Activated CD8-positive, alpha-beta T cell treated with anti-CD3 and anti-CD28 coated beads for 36 hours (primary cell): ENCODE measurements at places on chromosomes 2 and 18. TPM values are rescaled to one million over a fixed set of nuclear protein-coding genes. Genes with fewer than 3 reads are reported as not detected.

SNTG2 gene
- 3.2 TPM for total RNA-seq

MAPK4 gene
- not detected for total RNA-seq

ASB18 gene
- not detected for total RNA-seq

IL1RL2 gene
- total RNA-seq = not detected

LRP1B gene
- not detected for total RNA-seq

CCDC68 gene
- total RNA-seq = not detected

TPO gene
- not detected for total RNA-seq

DNA sequence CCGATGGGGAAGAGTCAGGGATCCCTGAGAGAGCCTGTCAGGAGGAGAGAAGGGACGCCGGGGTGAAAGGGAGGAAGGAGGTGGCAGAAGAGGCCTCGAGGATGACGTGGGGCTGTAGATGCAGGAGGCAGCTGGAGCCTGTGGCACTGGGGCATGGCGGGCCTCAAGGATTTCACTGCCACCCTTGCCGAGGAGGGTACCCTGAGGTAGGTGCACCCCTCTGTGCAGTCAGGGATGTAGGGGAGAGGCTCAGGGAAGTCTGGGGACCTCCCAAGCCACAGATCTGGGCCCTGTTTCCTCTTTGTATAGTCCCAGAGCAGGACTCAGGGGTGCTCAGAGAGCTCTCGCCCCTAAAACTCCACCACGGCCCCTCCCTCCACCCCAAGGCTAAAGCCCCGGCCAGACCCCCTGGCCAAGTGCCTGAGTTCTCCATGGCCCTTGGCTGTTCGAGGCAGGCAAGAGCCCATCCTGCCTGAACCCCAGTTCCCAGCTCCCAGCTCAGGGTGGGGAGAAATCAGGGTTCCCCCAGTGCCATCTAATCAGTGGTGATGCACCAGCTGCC, 39.0 kb upstream of the HDAC4 start:
- DNase-seq = no peak
- H3K27ac ChIP-seq = no peak overlapping the region
- no peaks in the 10 kb centered on the region for H3K36me3 ChIP-seq
- peaks cover 19% of the 10 kb centered on the region for H3K4me1 ChIP-seq

DNA sequence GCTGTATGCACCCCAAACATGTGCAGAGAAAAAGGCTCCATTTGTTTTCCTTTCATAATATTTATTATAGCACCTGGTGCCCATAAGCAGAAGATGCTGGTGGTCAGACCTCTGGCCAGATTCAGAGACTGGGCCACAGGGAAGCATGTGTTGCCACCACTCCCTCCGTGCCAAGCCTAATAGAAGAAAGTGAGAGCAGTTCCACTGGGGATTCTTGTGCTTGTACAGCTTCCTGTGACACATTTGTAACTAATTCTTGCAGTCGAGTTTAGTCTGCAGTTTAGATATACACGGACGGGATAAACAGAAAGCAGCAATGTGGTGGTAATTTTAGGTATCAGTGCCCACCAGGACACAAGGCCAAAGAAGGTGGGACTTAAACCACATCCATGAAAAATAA, 135.4 kb upstream of the PIEZO2 start:
- no peaks in the 10 kb centered on the region for H3K27me3 ChIP-seq
- no peaks in the 10 kb centered on the region for H3K36me3 ChIP-seq
- DNase-seq = no peak
- H3K4me1 ChIP-seq = no peaks in the 10 kb centered on the region
- no peak overlapping the region for H3K4me3 ChIP-seq

GRCh38 chr2:24020244-24020643, 10.4 kb downstream of the MFSD2B start:
- H3K4me1 ChIP-seq = no peaks in the 10 kb centered on the region
- H3K4me3 ChIP-seq = no peak overlapping the region
- H3K36me3 ChIP-seq = peaks cover 7% of the 10 kb centered on the region

DNA sequence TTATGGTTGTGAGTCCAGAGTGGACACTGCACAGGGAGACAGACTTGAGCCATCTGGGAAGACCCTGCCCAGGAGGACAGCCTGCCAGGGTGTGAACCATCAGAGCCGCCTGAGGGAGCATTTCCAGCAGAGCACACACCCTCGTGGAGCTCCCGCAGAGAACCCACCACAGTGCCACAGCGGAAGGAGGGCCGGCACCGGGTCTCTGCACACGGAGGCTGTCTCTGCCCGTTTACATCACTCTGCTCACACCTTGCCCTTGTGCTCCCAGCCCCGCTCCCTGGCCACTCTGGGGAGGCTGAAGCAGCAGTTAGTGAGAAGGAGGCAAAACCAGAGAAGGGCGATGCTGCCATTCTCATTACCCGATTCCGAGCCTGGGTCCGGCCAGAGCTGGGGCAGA, 161.9 kb downstream of the KLHL29 start:
- peaks cover 7% of the 10 kb centered on the region for H3K4me1 ChIP-seq
- no peak overlapping the region for H3K4me3 ChIP-seq
- no peaks in the 10 kb centered on the region for H3K36me3 ChIP-seq

DNA sequence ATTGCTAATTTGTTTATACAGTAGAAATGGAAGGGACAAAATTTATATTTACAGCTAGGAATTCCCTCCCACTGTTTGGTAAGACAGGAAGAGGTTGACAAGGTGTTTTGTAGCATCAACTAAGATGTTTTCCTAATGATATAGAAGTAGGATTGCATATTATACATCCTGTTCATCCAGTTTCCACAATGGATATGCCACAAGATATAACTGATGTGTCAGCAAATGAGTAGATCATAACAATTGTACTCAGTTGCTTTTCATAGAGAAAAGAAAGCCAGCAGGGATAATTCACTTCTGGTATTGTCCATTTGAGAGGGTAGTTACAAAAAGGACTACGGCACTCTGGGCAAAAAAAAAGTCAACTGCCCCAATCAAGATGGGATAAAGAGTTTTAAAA, 102.7 kb downstream of the CALCRL start:
- no peak overlapping the region for H3K27ac ChIP-seq
- no peaks in the 10 kb centered on the region for H3K36me3 ChIP-seq
- H3K4me1 ChIP-seq = no peaks in the 10 kb centered on the region
- no peak for DNase-seq
- H3K27me3 ChIP-seq = no peaks in the 10 kb centered on the region

GRCh38 chr2:231132129-231132528, 7.3 kb upstream of the HTR2B start:
- no peaks in the 10 kb centered on the region for H3K27me3 ChIP-seq
- H3K36me3 ChIP-seq = no peaks in the 10 kb centered on the region
- H3K4me3 ChIP-seq = no peak overlapping the region
- no peak overlapping the region for H3K27ac ChIP-seq

- H3K27ac ChIP-seq = no peak overlapping the region
- no peak overlapping the region for H3K4me3 ChIP-seq
- H3K4me1 ChIP-seq = no peaks in the 10 kb centered on the region
- H3K36me3 ChIP-seq = no peaks in the 10 kb centered on the region
- no peaks in the 10 kb centered on the region for H3K27me3 ChIP-seq
These were observed 385.1 kb downstream of the RAD51AP2 start for GRCh38 chr2:17133052-17133671.

DNA sequence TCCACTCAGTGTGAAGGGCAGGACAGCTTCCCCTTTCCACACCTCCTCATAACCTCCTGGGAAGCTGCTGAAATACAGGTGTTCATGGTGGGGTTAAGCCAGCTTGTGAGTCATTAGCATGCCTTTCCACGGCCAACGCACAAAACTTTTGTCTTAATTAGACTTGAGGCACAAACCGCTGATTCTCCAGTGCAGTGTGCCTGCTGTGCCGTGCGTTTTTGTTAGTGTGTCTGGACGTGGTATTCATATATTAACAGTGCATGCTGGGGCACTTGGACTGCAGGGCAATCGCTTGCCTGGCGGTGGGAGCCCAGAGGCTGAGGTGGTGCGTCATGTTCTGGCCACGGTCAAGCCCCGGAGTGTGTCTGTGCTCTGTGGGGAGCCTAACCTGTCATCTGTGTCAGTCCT, 156.2 kb downstream of the SH3RF3 start:
- H3K36me3 ChIP-seq = no peaks in the 10 kb centered on the region
- H3K27ac ChIP-seq = no peak overlapping the region
- H3K4me1 ChIP-seq = no peaks in the 10 kb centered on the region
- DNase-seq = no peak
- no peaks in the 10 kb centered on the region for H3K27me3 ChIP-seq
- H3K4me3 ChIP-seq = no peak overlapping the region

DNA sequence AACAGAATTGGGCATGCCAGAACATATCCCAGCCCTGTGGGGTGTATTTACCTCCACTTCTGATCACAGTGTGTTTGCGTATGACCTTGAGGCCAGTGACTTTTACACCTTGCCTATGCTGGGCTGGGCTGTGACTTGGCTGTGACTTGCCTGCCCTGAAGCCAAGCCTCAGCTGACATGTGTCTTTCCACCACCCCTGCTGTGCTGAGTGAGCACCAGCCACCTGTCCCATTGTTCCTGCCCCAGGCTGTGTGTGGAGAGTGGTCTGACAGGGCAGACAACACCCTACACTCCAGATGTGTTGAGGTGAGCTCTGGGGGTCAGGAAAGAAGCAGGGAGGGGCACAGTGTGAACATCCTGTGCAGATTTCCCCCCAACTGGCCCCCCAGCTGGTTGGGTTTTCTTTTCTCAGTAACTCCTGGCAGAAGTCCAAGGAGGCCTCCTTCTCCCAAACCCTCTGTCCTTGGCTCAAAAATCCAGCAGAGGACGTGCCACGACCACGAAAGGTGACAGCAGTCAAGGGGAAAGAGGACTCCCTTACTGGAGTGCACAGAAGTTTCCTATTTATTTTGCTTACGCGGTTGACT, 5.1 kb upstream of the STEAP3 start:
- H3K27me3 ChIP-seq = peaks cover 20% of the 10 kb centered on the region
- no peaks in the 10 kb centered on the region for H3K36me3 ChIP-seq
- H3K27ac ChIP-seq = no peak overlapping the region
- no peak overlapping the region for H3K4me3 ChIP-seq
- no peak for DNase-seq

GRCh38 chr2:70984576-70985282, 6.3 kb downstream of the ANKRD53 start:
- H3K4me1 ChIP-seq = peaks cover 10% of the 10 kb centered on the region
- no peak overlapping the region for H3K27ac ChIP-seq
- peaks cover 30% of the 10 kb centered on the region for H3K36me3 ChIP-seq
- no peaks in the 10 kb centered on the region for H3K27me3 ChIP-seq
- DNase-seq = peak; percentile 88
- no peak overlapping the region for H3K4me3 ChIP-seq

GRCh38 chr2:6113786-6114185, 421.6 kb downstream of the SOX11 start:
- no peak overlapping the region for H3K27ac ChIP-seq
- no peaks in the 10 kb centered on the region for H3K36me3 ChIP-seq
- H3K4me1 ChIP-seq = no peaks in the 10 kb centered on the region
- H3K27me3 ChIP-seq = no peaks in the 10 kb centered on the region
- no peak overlapping the region for H3K4me3 ChIP-seq
- no peak for DNase-seq

GRCh38 chr2:43191947-43192516, 34.4 kb downstream of the ZFP36L2 start:
- no peak overlapping the region for H3K4me3 ChIP-seq
- peak; percentile 68 for DNase-seq
- no peaks in the 10 kb centered on the region for H3K27me3 ChIP-seq
- H3K36me3 ChIP-seq = no peaks in the 10 kb centered on the region
- peak overlapping the region; percentile 64 for H3K27ac ChIP-seq

DNA sequence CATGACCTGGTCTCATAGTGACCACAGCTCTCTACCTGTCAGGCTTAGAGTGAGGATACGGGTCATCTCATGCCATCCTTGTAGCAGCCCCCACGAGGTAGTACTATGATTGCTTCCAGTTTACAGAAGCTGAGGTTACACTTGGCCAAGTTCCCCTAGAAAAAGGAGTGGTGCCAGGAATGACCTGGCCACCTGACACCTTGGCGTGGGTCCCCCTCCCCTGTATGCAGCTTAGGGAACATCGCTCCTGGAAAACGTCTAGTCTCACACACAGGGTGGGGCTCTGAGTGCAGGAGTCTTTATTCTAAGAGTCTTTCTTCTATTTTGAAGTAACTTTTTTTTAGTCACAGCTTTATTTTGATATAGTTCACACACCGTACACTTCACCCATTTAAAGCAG, 14.8 kb downstream of the NPPC start:
- H3K27me3 ChIP-seq = no peaks in the 10 kb centered on the region
- H3K36me3 ChIP-seq = no peaks in the 10 kb centered on the region
- peaks cover 16% of the 10 kb centered on the region for H3K4me1 ChIP-seq
- no peak overlapping the region for H3K4me3 ChIP-seq
- DNase-seq = no peak
- no peak overlapping the region for H3K27ac ChIP-seq

DNA sequence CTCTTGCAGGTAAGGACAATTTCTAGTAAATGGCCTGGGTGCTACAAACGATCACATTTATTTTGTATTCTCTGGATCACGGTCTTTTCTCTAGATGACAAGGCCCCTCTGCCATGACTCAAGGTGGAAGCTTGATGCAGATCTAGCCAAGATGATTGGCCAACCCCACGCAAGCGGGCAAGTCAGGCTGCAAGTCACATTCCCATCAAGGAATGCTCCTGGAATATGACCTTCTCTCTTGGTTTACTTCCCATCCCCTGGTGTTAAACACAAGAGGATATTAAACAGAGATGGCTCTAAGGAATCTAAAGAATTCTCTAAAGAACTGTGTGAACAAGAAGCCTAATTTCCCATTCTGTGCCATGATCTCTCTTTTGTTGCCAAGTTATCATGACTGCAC, 97.3 kb upstream of the SERPINE2 start:
- H3K36me3 ChIP-seq = no peaks in the 10 kb centered on the region
- DNase-seq = no peak
- no peak overlapping the region for H3K27ac ChIP-seq
- no peaks in the 10 kb centered on the region for H3K4me1 ChIP-seq

GRCh38 chr2:216030216-216030615, 16.9 kb upstream of the MREG start:
- no peak overlapping the region for H3K4me3 ChIP-seq
- H3K27me3 ChIP-seq = no peaks in the 10 kb centered on the region
- no peak for DNase-seq
- H3K36me3 ChIP-seq = peaks cover 6% of the 10 kb centered on the region
- peaks cover 44% of the 10 kb centered on the region for H3K4me1 ChIP-seq

DNA sequence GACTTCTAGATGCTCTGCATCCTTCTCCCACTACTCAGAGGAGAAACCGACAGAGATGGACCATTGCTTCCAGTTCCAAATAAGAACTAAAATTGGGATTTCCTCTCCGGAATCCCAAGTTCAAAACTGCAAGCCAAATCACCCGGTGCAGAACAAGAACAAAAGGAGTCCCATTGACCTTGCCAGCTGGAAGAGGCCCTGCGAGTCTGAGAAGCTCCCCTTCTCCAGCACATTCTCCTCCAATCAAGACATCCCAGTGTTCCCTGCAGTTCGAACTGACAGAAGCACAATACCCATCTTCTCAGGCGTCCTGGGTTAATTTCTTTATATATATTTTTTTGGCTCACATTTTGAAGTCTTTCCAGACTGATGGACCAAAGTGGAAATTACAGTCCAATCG, 195.3 kb upstream of the MEIS1 start:
- no peaks in the 10 kb centered on the region for H3K36me3 ChIP-seq
- H3K27me3 ChIP-seq = no peaks in the 10 kb centered on the region
- no peak for DNase-seq
- no peaks in the 10 kb centered on the region for H3K4me1 ChIP-seq
- H3K4me3 ChIP-seq = no peak overlapping the region
- no peak overlapping the region for H3K27ac ChIP-seq

- DNase-seq = no peak
- no peak overlapping the region for H3K27ac ChIP-seq
- peaks cover 11% of the 10 kb centered on the region for H3K27me3 ChIP-seq
- no peaks in the 10 kb centered on the region for H3K36me3 ChIP-seq
- no peaks in the 10 kb centered on the region for H3K4me1 ChIP-seq
These were observed 187.4 kb downstream of the TMEM247 start for GRCh38 chr2:46666754-46667153.

- no peaks in the 10 kb centered on the region for H3K36me3 ChIP-seq
- no peak overlapping the region for H3K27ac ChIP-seq
- no peak for DNase-seq
- H3K4me3 ChIP-seq = no peak overlapping the region
- peaks cover 1% of the 10 kb centered on the region for H3K27me3 ChIP-seq
These were observed 19.2 kb downstream of the DAW1 start for GRCh38 chr2:227890495-227891079.
